ENCODE measurements at places on chromosomes 6 and 20.

- DNase-seq = no peak
Observed at GRCh38 chr6:151674578-151674977, 132.9 kb upstream of the ESR1 start.

DNA sequence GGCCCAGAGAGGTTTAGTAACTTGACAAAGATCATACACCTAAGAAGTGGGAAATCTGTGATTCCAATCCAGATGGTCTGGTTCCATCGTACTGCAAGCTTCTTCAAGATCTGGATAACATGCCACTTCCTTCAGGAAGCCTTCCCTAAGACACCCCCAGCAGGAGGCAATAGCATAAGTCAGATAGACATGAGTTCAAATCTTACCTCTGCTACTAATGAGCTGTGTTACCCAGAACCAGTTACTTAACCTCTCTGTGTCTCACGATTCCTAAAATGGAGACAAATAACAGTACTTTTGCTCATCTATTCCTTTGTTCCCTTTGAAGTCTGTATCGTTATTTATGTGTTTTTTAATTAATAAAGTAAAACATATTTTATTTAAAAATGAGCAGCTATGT lies 22.3 kb upstream of the OCSTAMP start:
- DNase-seq = no peak

GRCh38 chr6:37373822-37374471 lies 20.2 kb downstream of the RNF8 start:
- no peak for DNase-seq

- DNase-seq = no peak
Observed at GRCh38 chr6:125232466-125232865, 69.3 kb downstream of the HDDC2 start.

- DNase-seq = no peak
Observed at GRCh38 chr6:103675807-103676406, 1183.8 kb downstream of the HACE1 start.

DNA sequence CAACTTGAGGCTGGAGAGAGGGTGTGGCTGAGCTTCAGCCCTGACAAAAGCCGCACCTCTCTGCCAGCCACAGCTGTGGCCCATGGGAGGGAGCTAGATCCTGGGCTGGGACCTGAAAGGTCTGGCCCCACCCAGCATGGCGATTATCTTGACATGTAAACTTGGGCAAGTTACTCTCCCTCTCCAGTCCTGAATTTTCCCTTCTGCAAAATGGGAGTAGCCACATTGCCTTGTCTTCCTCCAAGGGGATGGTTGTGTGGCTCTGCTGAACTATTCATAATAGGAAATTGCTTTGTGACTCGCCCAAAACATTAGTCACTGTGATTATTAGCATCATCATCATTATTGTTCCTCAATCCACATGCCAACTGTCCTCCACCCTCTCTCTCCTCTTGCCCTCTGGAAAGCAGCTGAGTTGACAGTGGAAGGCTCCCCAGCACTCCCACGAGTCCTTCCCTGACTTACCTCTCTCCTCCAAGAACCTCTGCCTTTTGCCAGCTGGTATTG lies 23.0 kb upstream of the RBPJL start:
- DNase-seq = no peak

- DNase-seq = no peak
Observed at GRCh38 chr6:17059850-17060249, 42.0 kb upstream of the STMND1 start.

DNA sequence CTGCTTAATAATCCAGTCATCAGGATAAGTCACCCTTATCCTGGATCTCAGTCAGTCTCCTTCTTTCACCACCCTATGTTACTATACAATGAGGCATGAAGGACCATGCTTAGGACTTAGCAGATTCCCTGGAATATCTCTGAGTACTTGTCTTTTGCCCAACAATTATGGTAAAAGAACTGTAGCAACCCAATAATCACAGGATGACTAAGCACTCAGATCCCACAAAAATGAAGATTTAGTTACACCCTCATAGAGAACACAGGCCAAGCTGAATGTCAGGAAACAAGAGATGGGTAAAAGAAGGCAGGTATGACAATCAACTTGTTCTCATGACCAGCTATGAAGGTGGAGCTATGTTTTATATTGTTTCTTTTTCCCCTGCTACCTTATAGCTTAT lies 91.4 kb downstream of the EDN1 start:
- DNase-seq = no peak

DNA sequence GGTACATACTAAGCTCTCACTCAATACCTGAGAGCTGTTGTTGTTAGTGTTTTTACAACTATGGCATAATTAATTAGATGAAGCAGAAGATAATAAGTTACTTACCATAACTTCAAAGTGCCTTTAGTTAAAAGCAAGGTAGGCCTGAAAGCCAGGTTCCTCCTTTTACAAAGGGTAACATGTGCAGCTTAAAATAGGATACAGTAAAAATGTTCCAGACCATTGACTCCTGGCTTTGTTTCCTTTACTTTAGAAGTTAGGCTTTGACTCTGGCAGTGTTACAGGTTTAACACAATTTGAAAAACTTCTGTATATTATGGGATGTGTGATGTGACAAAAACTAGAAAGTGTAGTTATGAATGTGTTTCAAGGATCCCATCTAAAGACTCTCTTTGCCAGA lies 522.5 kb downstream of the EPM2A start:
- DNase-seq = no peak

- no peak for DNase-seq
Observed at GRCh38 chr6:8859501-8859900, 424.2 kb upstream of the SLC35B3 start.

GRCh38 chr20:32231245-32231644 lies 23.6 kb downstream of the POFUT1 start:
- no peak for DNase-seq

DNA sequence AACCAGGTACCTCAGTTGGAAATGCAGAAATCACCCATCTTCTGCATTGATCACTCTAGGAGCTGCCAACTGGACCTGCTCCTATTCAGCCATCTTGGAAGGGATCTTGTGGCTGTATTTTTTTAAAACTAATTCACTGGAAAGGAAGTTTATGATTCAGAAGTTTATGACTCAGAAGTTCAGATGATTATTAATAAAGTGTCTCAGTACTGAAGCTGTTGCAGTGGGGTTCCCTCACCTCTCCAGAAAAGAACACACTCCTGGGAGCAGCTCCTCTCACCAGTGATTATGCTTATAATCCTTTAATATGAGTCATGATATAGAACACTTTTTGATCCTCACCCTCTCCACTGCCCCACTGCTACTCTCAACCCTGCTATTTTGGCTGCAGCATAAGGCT lies 291.2 kb upstream of the HS3ST5 start:
- DNase-seq = no peak

GRCh38 chr20:63772781-63773518 lies 33.4 kb downstream of the SLC2A4RG start:
- no peak for DNase-seq

DNA sequence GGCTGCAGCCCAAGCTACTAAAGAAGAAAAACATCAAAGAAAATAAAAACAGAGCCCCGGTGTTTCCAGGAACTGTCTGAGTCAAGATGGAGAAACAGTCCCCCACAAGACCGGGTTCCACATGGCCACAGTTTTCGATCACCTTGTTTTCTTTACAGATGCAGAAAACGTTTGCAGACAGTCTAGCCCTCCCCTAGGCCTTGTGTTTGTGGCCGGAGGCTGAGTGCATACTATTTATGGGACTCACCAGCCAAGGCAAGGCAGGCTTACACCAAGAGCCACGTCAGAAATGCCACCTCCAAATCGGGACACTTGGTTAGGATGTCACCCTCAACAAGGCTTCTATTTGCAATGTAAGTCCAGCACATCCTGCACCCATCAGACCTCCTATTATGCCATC lies 97.3 kb downstream of the BMP7 start:
- DNase-seq = no peak

DNA sequence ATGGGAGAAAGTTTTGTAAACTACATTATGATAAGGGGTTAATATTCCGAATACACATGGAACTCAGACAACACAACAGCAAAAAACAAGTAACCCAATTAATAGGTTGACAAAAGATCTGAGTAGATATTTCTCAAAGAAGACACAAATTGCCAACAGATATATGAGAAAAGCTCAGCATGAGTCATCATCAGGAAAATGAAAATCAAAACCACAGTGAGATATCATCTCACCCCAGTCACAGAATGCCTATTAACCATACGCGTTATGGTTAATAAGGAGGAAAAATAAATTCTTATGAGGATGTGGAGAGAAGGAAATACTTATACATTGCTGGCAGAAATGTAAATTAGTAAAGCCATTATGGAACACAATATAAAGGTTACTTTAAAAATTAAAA lies 695.0 kb downstream of the COL12A1 start:
- no peak for DNase-seq

GRCh38 chr6:137471986-137472385 lies 22.2 kb downstream of the OLIG3 start:
- no peak for DNase-seq

- peak; percentile 49 for DNase-seq
Observed at GRCh38 chr6:111823831-111824607, 49.2 kb downstream of the FYN start.

- DNase-seq = no peak
Observed at GRCh38 chr6:53119772-53120409, 28.8 kb downstream of the GCM1 start.

DNA sequence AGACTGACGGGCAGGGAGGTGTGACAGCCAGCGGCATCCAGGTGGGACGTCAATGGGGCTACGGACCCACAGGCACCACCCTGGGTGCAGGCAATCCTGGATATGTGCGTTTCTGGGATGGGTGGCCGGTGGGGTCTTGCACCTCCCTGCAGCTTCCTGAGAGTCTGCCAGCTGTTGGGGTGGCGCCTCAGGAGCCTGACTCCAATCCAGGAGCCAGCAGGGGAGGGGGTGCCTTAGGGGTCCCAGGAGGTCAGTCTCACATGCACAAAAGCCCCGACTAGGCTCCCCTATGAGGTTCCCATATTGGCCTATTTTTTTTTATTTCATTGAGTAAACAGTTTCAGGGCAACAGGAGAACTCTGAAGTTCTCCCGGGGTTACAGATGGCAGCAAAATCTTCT lies 73.3 kb downstream of the GINS1 start:
- DNase-seq = no peak

DNA sequence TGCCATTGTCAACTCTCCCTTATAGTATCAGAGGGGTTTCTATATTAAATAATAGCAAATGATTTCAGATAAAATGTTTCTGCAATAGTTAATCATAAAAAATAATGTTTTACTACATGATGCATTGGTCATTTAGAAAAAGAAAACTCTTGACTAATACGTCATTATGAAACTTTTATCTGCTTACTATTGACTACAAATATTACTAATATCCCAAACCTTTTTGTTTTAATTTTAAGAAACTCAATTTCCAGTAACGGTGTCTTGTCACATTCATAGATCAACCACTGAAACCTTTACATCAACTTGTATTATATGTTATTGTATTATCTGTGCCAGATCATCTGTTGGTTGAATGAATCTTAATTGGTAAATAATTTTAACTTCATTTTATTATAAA lies 482.9 kb upstream of the SLC35B3 start:
- no peak for DNase-seq

DNA sequence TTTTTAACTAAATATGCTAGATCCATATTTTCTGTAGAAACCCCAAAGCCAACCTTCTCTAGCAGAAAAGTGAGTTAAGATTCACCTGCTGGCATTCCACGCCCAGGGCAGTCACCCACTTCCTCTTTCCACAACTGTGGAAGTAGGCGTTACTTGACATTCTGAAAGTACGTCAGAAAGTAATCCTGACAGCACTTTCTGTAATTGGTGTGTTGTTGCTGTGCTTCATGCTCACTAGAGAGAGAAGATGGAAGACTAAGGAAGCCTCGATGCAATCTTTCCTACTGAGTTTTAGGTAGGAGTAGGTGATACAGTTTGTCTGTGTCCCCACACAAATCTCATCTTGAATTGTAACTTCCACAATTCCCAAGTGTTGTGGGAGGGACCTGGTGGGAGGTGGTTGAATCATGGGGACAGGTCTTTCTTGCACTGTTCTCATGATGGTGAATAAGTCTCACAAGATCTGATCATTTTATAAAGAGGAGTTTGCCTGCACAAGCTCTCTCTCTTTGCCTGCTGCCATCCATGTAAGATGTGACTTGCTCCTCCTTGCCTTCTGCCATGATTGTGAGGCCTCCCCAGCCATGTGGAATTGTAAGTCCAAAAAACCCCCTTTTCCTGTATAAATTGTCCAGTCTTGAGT lies 101.1 kb downstream of the MAP3K7 start:
- no peak for DNase-seq

- DNase-seq = no peak
Observed at GRCh38 chr20:46799781-46800408, 90.4 kb downstream of the SLC2A10 start.

- no peak for DNase-seq
Observed at GRCh38 chr6:22819209-22819608, 249.8 kb downstream of the HDGFL1 start.

GRCh38 chr6:121760191-121760590 lies 324.7 kb downstream of the GJA1 start:
- DNase-seq = no peak

GRCh38 chr20:41443691-41444090 lies 77.1 kb upstream of the EMILIN3 start:
- peak; percentile 39 for DNase-seq

DNA sequence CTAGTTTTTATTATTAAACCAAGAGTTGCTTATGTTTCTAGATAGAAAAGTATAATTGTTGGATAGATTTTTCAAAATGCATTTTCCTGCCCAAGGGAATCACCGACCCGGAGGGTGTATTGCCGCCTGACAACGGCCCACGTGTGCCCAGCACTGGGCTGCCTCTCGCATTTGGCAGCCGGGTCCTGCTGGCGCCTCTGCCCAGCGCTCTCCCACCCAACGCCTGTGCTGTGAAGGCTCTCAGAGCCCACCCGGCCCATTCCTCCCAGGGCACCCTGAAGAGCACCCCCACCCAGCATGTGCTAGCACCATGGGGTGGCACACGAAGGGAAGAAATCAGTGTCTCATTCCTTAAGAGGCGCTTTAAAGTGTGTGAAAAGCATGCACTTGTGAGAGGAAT lies 88.3 kb upstream of the AFDN start:
- DNase-seq = no peak

DNA sequence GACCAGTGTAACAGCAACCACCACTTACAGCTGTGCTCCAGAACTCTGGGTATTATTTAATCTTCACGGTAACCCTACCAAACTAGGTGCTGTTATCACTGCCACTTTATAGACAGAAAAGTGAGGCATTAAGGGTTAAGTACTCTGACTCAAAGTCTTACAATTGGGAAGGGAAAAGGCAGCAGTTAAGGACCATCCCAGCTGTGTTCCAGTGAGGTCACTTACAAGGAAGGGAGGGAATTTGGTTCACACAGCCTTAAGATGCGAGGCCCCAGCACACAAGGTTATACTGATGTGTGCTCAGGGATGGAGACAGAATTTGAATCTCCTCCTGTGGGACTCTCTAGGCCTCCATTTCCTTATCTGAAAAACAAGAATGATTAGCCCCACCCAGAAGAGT lies 46.7 kb downstream of the TRERF1 start:
- DNase-seq = no peak

- DNase-seq = no peak
Observed at GRCh38 chr20:48153523-48153922, 368.2 kb upstream of the SULF2 start.

- no peak for DNase-seq
Observed at GRCh38 chr6:22880686-22881433, 311.5 kb downstream of the HDGFL1 start.
